ENCODE measurements at places on chromosomes 7 and 10. TPM values are rescaled to one million over a fixed set of nuclear protein-coding genes. Genes with fewer than 3 reads are reported as not detected.

Gene AGR2
- not detected for total RNA-seq

Gene ECHDC3
- total RNA-seq, result not detected

Gene RAMP3
- total RNA-seq, result not detected

Gene C10orf53
- not detected for total RNA-seq

Gene PLXDC2
- total RNA-seq, result 0.05 TPM

Gene PHKG1
- 2.5 TPM for total RNA-seq

Gene CRHR2
- total RNA-seq, result not detected

Gene PON1
- total RNA-seq, result not detected

Gene NXPH1
- not detected for total RNA-seq

Gene SOSTDC1
- total RNA-seq, result not detected

Gene ZRANB1
- total RNA-seq, result 9.8 TPM

Gene FMC1
- 7.7 TPM for total RNA-seq

All from activated CD8-positive, alpha-beta memory T cell treated with anti-CD3 and anti-CD28 coated beads, Interleukin-2, amount 10 ng/mL, durations not matched to agents 7 days and 5 days (primary cell).